ENCODE measurements at places on chromosomes 12 and 14.

GRCh38 chr14:100654814-100655740, 67.9 kb upstream of the BEGAIN start:
- DNase-seq = no peak

DNA sequence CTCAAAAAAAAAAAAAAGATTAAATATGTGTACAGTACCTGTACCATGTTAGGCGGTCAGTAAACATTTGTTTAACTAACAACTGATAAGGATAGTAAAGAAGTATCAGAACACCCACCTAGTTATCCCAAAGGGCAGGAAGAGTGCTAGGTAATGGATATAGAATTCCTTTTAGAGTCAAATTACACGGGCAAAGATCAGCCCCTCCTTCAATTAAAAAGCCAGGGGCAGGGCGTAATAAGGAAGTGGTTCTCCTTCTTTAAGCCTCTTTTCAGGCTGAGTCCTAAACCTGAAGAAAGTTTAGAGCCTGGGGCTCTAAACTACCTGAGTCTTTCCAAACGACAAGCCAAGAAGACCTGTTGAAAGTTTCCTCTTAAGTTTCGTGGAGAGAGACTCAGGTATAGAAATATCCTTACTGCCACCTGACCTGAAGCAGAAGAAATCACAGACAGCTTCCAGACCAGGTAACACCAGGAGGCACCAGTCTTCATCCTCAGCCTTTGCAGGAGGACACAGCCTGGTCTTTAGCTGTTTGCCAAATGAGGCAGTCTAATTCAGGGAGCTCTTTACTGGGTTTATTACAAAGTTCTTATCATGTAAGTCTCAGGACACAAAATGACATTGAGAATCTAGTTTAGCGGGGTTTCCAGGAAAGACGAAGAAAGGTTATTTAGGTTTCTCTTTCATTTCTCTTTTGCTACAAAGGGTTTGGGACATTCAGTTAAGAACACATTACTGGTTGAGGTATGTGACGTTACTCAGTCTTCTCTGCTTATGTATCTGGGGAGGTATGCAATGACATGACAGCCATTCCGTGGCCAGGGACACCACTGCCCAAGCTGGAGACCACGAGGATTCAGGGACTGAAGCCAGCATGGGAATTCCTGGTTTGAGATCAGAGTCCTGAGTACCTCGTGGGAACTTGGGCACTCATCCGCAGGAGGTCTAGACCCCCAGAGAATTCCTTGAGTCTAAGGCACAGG, at the start of gene BCL2L14:
TSS of gene BCL2L14 (plus strand) at position 266 of the 983 bp plus-strand sequence. CDS start 8,367 bp downstream, outside the sequence.
- no peak for DNase-seq

- DNase-seq = no peak
Observed at GRCh38 chr14:101594511-101595148, 33.3 kb downstream of the DIO3 start.

- DNase-seq = no peak
Observed at GRCh38 chr12:21336656-21337055, 1.9 kb upstream of the SLCO1A2 start.

- DNase-seq = no peak
Observed at GRCh38 chr12:14723763-14724162, 27.4 kb upstream of the GUCY2C start.

DNA sequence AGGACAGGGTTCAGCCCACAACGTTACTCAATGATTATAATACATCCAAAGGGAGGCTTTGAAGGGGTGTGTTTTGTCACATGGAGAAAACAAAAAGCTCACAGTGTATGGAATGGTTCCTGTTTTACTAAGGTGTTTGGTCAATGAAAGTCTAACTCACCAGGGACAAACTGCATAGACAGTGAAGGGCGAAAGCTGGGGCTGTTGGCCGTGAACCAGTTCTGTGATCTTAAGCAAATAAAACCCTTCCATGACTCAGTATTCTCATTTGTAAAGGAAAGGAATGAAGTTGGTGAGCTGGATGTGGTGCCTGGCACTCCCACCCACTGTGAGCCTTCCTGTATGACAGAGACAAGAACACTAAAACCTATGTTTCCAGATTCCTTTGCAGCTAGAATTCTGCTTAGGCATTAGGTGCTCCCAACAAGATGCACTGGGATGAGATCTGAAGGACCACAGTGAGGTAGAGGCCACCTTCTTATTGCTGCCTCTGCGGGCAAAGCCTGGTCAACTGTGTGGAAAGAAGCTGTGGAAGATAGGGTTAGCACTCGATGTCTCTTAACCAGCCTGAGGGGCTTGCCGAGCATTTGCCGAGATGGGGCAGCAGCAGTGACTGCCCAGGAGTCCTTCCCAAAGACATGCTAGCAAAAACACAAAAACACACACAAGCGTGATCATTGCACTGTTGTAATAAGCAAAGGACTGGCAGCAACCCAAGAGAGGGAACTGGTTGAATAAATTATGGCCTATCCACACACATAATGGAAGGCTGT, 48.5 kb downstream of the VCPKMT start:
- no peak for DNase-seq

- DNase-seq = no peak
Observed at GRCh38 chr14:64610049-64610746, 60.4 kb downstream of the PPP1R36 start.

All from cerebellar nuclear complex (tissue), 1 donor.